Activated naive CD4-positive, alpha-beta T cell treated with anti-CD3 and anti-CD28 coated beads, Interleukin-2, amount 10 ng/mL, durations not matched to agents 7 days and 5 days (primary cell): ENCODE measurements at places on chromosomes 1 and 21.

DNA sequence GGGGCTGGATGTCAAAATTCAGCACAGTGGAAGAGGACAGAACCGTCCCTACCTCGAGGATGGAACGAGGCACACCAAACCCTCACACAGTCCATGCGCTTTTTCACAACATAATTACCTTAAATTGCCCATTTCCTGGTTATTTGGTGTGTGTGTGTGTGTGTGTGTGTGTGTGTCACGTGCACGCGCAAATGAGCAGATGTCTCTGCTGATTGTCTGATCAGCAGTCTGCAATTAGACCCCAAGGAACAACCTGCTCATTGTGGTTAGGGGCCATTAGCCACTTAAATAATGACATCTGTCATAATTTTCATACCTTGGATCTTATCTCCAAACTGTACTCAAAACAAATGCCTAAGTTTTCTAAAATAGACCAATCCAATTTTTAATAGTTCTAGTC lies 23.2 kb downstream of the AVPR1B start:
- no peak overlapping the region for H3K4me3 ChIP-seq
- no peak overlapping the region for H3K27ac ChIP-seq
- H3K4me1 ChIP-seq, result no peaks in the 10 kb centered on the region
- DNase-seq, result no peak

DNA sequence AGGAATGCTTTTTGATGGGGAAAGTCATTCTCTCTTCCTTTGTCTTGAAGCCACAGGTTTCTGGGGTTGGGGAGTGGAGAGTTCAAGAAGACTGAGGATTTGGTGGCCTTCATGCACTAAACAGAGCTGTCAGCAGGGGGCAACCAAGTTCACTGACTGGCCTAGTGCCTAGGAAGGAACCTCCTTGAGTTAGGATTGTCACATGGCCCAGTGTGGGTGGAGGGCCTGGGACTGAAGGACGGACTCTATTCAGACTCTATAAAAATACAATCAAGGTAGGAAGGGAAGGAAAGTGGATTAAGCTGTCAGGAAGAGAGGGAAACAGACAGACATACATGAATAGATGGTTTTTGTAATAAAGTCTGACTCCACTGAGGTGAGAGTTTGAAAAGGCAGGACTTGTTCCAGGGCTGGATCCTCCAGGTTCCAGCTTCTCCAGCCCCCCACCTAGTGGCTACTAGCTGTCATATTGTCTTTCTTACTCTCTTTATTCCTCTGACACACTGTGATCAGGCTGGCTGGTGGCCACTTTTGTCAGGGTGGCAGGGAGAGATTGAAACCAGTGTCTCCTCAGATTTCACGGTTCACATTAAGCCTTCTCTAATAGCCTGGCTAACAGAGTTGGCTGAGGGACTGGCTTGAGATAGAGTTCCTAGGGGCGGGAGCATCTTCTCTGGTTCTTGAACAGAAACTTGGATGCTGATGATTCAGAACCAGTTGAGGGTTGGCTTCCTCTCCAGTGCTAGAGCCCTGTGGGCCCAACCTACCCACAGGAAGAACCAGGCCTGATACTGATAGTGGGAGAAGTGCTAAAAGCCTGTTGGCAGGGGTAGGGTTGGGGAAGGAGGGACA lies 4.1 kb upstream of the SH3BGRL3 start:
- H3K4me3 ChIP-seq, result no peak overlapping the region
- peak overlapping the region; percentile 92 for H3K27ac ChIP-seq
- H3K4me1 ChIP-seq, result peaks cover 57% of the 10 kb centered on the region
- H3K27me3 ChIP-seq, result no peaks in the 10 kb centered on the region

DNA sequence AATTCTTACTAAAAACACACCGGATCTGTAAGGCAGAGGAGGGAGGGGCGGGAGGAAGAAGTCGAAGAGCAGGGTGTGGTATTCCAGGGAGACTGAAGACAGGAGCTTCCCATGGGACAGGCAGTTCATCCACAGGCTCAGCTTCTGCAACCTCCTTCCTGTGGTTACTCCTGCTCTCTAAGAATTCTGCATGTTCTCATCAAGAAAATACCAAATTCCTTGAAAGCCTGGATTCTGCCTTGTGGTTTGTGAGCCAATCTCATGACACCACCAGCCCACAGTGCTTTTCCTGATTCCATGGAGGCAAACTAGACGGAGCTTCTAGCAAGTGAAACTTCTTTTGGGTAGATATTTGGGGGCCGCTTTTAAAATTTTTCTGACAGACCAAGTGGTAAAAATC lies 1.1 kb upstream of the ST6GALNAC3 start:
- DNase-seq, result no peak
- no peaks in the 10 kb centered on the region for H3K36me3 ChIP-seq
- peaks cover 24% of the 10 kb centered on the region for H3K4me1 ChIP-seq
- peaks cover 17% of the 10 kb centered on the region for H3K27me3 ChIP-seq
- H3K4me3 ChIP-seq, result no peak overlapping the region

- H3K27me3 ChIP-seq, result no peaks in the 10 kb centered on the region
- H3K36me3 ChIP-seq, result no peaks in the 10 kb centered on the region
- DNase-seq, result no peak
- no peaks in the 10 kb centered on the region for H3K4me1 ChIP-seq
- H3K4me3 ChIP-seq, result no peak overlapping the region
Measured at GRCh38 chr1:189429610-189430009, 1048.1 kb downstream of the BRINP3 start.

- peaks cover 3% of the 10 kb centered on the region for H3K4me1 ChIP-seq
- no peak overlapping the region for H3K27ac ChIP-seq
- H3K27me3 ChIP-seq, result no peaks in the 10 kb centered on the region
- no peak overlapping the region for H3K4me3 ChIP-seq
Measured at GRCh38 chr1:11839727-11840705, 7.6 kb downstream of the NPPA start.

DNA sequence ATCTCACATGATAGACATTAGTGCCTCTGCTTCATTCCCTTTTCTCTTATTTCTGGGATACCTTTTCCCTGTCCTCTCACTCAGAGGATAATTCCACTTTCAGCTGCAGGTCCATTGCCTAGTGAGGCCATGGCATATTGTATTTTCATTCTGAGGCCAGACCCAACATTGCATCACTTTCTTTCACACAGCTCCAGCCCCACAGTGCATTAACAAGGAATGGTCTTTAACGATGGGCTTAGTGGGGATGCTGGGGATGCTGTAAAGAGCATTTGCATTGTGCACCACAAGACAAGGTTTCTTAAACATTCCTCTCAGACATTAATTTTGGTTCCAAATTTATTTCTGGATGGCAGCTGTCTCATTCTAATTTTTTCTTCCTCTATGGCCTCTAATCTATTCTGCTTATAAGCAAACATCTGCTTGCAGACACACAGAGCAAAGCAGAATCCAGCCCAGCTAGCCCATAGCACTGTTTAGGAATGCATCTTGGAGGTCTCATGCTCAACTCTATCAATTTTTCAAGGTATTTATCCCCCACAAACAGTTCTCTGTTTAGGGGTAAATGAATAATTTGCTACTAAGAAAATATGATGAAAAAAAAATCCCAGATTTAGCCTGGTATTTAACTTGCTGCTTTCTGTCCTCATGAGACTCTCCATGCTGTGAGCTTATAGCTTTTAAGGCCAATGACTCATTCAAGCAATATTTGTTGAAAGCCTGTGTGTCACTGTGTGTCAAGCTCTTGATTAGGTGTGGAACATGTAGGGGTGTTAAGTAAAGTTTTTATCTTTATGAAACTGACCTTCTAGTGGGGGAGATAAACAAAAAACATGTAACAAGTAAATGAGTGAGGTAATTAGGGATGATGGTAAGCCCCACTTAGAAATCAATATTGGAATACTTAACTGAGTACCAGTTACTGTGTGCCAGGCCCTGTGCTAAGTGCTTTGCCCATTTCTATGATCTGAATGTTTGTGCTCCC lies 44.5 kb upstream of the CCDC190 start:
- H3K4me1 ChIP-seq, result no peaks in the 10 kb centered on the region
- no peak overlapping the region for H3K4me3 ChIP-seq
- H3K27ac ChIP-seq, result no peak overlapping the region
- H3K36me3 ChIP-seq, result no peaks in the 10 kb centered on the region
- no peak for DNase-seq

DNA sequence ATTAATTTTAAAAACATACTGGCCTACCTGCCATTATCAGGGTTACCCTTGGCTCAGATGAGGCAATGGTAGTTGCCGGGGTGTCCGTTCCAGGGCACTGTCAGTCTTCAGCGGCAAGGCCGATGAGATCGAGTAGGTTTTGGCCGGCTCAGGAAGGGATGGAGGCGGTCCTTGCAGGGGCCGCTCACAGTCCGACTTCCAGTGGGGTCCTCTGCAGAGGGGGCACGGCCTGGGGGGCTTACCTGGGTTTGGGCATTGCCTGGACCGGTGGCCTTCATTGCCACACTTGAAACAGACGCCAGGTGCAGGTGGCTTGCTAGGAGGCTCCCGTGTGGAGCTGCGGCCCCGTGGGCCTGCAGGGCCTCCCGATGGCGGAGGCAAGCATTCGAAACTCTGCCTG lies 2.5 kb downstream of the ERVH48-1 start:
- H3K27ac ChIP-seq, result no peak overlapping the region
- peaks cover 2% of the 10 kb centered on the region for H3K36me3 ChIP-seq
- H3K4me3 ChIP-seq, result no peak overlapping the region
- H3K4me1 ChIP-seq, result peaks cover 28% of the 10 kb centered on the region

DNA sequence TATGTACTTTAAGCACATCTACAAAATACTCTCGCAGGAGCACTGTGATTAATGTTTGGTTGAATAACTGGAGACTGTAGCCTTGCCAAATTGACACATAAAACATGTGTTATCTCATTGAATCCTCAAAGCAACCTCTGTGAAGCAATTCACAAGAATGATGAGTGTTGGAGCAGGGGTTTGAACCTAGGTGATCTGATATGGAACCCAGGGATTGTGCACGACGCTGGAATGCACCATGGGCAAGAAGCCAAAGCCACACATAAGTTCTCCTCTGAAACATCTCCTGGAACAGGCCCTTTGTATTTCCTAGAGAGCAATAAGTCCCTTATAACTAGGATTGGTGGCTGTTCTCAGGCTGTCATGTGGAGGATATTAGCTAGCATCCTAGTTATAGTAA lies 124.6 kb upstream of the IVNS1ABP start:
- no peak overlapping the region for H3K27ac ChIP-seq
- peaks cover 13% of the 10 kb centered on the region for H3K4me1 ChIP-seq
- no peak for DNase-seq
- no peak overlapping the region for H3K4me3 ChIP-seq
- no peaks in the 10 kb centered on the region for H3K27me3 ChIP-seq

DNA sequence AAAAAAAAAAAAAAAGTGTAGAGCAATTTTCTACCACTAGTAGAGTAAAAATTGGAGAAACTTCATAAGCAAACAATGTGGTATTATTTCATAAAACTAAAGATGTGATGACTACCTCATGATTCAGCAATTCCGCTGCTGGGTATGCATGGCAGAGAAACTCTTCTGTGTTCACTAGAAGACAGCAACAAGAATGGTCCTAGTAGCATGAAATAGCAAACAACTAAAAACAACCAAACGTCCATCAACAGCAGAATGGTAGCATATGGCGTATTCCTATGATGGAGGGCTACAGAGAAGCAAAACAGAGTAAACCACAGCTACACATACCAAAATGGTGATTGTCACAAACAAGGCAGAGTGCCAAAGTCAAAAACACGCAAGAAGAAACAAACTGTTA lies 18.9 kb downstream of the HTR1D start:
- no peak overlapping the region for H3K27ac ChIP-seq
- peaks cover 33% of the 10 kb centered on the region for H3K27me3 ChIP-seq
- H3K36me3 ChIP-seq, result no peaks in the 10 kb centered on the region
- DNase-seq, result no peak
- no peaks in the 10 kb centered on the region for H3K4me1 ChIP-seq

DNA sequence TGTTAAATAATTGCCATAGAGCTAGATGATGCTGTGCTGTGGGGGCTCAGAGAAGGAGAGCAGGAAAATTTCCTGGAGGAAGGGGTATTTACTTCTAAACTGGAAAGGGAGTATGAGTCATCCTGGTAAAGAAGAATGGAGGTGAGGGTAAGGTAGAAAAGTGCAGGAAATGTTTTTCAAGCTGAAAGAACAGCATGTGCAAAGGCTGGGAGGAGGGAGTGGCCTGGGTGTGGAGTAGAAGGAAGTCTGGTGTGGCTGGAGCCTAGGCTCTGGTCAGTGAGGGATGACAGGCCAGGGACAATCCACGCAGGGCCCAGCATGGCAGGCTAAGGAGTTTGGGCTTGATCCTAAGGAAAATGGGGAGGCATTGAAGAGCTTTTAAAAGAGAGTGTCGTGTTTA lies 45.9 kb downstream of the MATN1 start:
- H3K27me3 ChIP-seq, result peaks cover 29% of the 10 kb centered on the region
- no peaks in the 10 kb centered on the region for H3K4me1 ChIP-seq
- H3K27ac ChIP-seq, result no peak overlapping the region
- H3K4me3 ChIP-seq, result no peak overlapping the region
- H3K36me3 ChIP-seq, result no peaks in the 10 kb centered on the region
- DNase-seq, result no peak

GRCh38 chr1:54743416-54744226 lies 20.7 kb downstream of the PARS2 start:
- no peak for DNase-seq
- H3K36me3 ChIP-seq, result peaks cover 21% of the 10 kb centered on the region
- no peak overlapping the region for H3K27ac ChIP-seq
- H3K4me3 ChIP-seq, result no peak overlapping the region

- peaks cover 18% of the 10 kb centered on the region for H3K36me3 ChIP-seq
- no peaks in the 10 kb centered on the region for H3K4me1 ChIP-seq
- no peaks in the 10 kb centered on the region for H3K27me3 ChIP-seq
- H3K4me3 ChIP-seq, result no peak overlapping the region
- H3K27ac ChIP-seq, result no peak overlapping the region
Measured at GRCh38 chr1:39866767-39867166, 16.5 kb downstream of the TRIT1 start.

DNA sequence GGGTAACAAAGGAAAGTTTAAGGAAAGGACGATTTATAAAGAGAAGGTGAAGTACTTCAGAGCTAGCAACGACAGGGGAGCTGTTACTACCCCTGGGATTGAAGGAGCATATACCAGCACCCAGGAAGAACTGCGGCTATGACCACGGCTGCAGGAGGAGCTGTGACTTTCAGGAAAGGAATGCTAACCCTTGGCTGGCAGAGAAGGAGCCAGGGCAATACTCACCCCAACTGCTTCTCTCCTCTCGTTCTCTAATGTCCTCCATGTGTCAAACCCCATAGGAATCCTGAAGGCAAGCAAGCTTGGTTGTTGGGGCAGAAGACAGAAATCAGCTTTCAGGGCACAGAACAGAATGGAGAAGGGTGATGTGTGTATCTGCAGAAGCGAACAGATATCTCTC lies 120.5 kb downstream of the TMEM53 start:
- no peaks in the 10 kb centered on the region for H3K4me1 ChIP-seq
- peaks cover 29% of the 10 kb centered on the region for H3K27me3 ChIP-seq
- no peak for DNase-seq
- H3K4me3 ChIP-seq, result no peak overlapping the region
